Panc1 (cell line): ENCODE measurements at places on chromosomes 1 and 21. TPM values are rescaled to one million over a fixed set of nuclear protein-coding genes. Genes with fewer than 3 reads are reported as not detected.

DNA sequence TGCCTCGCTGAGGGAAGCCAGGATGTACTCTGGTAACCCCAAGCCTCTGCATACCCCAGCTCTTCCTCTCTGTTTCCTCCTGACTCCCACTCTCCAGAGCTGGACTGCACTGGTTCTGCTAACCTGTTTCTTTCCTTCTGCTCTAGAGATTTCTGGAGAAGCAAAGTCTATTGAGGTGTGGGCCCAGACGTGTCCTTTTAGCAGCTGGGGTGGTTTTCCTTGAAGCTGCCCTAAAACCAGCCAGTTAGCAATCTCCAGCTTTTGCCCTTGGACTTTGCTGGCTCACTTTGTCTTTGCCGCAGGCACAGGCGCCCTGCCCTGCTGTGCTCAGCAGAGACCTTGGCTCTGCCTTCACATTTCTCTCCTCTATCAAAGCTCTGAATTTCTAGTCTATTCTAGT is 171.8 kb upstream of the IVNS1ABP start:
- no peak for DNase-seq

GRCh38 chr1:46181343-46182260 is 5.3 kb upstream of the P3R3URF start:
- DNase-seq, result no peak

The CATSPERE gene
- total RNA-seq, result 0.31 TPM

The DYNLT5 gene
- not detected for total RNA-seq

The TENT5C gene
- total RNA-seq, result 8.9 TPM

The LEMD1 gene
- total RNA-seq, result not detected

The BNIPL gene
- 0.46 TPM for total RNA-seq

DNA sequence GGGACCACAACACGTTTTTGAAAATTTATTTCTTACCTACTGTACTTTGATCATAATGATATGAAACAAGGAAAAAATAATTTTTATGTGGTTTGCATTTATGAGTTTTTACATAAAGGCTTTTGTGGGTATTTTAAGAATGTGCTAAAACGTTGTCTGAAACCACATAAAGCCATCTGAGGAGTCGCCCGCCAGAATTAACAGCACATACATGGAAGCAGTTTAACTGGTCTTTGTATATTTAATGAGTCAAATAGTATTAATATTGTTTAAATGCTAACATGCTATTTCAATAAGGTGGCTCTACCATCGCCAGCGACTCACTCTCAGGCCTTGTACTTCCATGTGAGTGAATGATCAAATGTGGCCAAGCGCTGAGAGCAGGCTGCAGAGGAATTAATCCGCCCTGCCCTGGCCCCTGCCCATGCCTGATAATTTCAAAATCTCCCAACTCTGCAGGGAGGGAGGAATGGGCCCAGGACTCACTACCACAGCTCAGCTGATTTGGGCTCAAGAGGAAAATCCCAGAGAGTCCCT is 49.6 kb downstream of the SLC66A1 start:
- DNase-seq, result no peak

The SOX13 gene
- 53.0 TPM for total RNA-seq

The HAO2 gene
- total RNA-seq, result not detected

GRCh38 chr1:205240118-205240517 is 12.4 kb downstream of the TMCC2 start:
- no peak for DNase-seq

DNA sequence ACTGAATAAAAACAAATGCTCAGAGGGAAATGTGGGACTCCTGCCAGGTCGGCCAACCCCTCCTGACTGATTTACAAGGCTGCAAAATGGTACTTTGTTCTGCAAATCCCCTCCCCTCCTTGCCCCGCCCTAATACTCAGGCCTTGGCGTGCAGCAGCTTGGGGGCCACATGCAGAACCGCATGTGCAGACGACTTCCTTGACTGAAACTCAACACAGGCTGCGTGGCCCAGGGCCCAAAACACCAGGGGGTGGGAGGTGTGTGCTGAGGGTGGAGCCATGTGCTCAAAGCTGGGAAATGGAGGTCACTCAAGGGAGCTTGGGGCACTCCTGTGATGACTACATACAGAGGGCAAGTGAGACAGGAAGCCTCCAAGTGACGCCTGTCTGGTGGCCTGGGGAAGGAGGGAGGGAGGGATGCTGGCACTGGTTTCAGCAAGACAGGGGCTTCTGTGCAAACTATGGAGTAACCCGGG is 87.2 kb downstream of the MRPL37 start:
- DNase-seq, result no peak

- no peak for DNase-seq
These were observed 18.2 kb upstream of the CTSK start for GRCh38 chr1:150826299-150826698.

GRCh38 chr1:44119525-44119924 is 904 bp downstream of the KLF17 start:
- DNase-seq, result no peak

The SH2D1B gene
- not detected for total RNA-seq

The GNL2 gene
- total RNA-seq, result 73.4 TPM

The LBR gene
- total RNA-seq, result 58.2 TPM

The OR2T1 gene
- total RNA-seq, result not detected

DNA sequence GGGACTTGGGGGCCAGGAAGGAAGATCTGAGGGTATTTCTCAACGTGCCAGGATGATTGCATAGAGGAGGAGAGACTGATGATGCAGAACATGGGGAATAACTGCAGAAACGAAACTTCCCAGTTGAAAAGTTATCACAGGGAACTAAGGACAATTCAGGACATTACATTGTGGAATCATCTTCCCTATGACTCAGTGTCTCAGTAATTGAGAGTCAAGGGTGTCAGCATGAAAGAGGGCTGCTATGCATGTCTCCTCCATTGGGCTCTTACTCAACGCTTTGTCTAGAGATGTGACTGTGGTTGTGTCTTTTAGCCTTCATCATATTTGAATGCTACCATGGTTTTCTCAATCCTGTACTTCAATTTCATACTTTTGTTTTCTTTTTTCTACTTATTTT is 48.9 kb upstream of the PTGFR start:
- DNase-seq, result no peak

DNA sequence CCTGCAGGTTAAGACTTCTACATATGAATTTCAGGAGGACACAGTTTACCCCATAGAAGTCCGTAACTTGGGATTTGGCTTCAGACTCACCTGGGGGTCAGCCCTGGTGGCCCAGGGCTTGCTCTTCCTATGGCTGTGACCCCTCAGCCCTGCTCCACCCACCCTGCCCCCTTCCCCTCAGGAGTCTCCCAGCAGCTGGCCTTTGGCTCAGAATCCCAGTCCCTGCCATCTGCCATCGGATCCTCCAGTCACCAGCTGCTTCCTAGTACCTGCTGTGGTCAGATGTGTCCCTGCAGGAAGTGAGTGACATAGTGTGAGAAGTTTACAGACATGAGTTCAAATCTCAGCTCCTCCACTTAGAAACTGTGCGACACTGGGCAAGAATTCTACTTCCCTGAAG is 332.6 kb downstream of the NPHP4 start:
- DNase-seq, result no peak

The GPN2 gene
- total RNA-seq, result 41.9 TPM

GRCh38 chr1:109427171-109427467 is 871 bp upstream of the PSMA5 start:
- DNase-seq, result no peak

- no peak for DNase-seq
These were observed 153.5 kb upstream of the COL6A1 start for GRCh38 chr21:45827881-45828579.

GRCh38 chr1:11600836-11601235 is 53.4 kb downstream of the FBXO2 start:
- no peak for DNase-seq

DNA sequence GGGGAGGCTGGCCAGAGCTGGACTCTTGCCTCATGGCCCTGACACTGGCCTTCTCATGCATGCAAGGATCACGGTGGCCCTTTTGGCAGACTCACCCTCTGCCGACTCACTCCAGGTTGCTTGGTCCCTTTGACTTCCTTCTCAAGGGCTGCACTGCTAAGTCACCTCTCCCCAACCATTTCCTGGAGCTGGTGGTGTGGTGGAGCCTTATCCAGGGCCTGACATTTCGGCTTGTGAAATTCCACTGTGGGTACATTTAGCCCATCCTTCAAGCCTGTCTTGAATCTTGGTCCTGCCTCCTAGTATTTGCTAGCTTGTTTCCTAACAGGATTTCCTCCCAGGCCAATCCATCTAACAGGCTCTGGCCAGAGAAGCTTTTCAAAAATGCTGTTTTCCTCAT is 52.6 kb upstream of the JUN start:
- no peak for DNase-seq

GRCh38 chr1:100735244-100735643 is 15.7 kb downstream of the VCAM1 start:
- DNase-seq, result no peak

The KCNA3 gene
- not detected for total RNA-seq

The TMEM52 gene
- total RNA-seq, result 2.5 TPM

The PTP4A2 gene
- 559 TPM for total RNA-seq

DNA sequence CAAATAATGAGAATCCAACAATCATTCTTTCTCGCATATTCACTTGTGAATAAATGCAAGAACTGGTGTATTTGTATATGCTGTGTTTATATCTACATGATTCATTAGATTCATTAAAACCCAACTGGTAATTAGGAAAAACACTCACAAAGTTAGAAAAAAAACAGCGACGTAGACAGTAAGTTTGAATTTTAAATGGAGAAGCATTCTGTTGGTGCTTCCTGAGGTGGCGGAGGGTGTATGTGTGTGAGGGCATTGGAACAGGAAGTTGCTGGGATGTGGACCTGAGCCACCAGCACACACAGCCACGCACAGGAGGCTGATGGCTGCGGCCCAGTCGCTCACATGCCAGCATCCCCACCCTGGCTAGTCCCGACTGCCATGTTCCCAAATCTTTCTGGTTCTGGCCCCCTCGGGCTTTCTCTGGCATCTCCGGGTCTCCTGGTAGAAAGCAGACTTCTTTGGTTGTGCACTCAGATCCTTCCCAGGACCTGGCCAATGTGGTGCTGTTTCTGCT is 121.6 kb upstream of the IRF2BP2 start:
- DNase-seq, result no peak

GRCh38 chr1:213457186-213457585 is 406.1 kb downstream of the RPS6KC1 start:
- DNase-seq, result no peak

DNA sequence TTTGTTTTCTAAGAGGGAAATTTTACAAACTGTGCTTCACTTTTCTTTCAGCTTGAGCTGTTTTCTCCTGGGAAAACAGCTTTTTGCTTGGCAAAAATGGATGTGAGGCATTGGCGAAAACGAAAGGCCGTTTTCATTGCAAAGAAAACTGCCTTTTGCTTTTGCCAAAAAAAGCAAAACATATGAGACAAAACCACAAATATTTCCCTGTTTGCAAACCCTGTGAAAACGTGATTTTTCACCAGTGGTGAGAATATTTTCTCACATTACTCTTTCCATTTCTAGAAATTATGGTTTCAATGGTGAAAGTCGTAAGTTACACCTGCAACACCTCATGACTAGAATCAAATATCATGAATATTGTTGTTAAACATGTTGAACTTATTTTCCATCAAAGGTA is 74.0 kb upstream of the ZBTB18 start:
- DNase-seq, result no peak

GRCh38 chr1:201147396-201148015 is 6.8 kb downstream of the TMEM9 start:
- no peak for DNase-seq

DNA sequence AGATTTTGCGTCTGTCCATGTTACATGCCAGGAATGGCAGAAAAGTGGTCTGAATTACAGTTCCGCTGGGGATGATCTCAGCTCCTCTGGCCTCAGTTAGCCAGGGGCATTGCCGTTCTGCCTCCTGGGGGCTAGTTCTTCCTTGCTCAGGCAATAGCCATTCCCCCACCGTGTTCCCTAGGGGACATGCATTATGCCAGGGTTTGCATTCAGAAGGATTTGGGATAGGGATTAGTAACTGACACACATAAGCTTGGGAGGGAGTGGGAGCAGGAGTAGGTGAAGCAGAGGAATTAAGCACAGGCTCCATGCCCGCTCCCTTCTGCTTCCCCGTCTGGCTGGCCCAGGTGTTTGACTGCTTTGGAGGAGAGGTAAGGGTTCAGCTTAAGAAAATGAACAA is 12.7 kb downstream of the LRRC71 start:
- no peak for DNase-seq

The DAB1 gene
- 0.05 TPM for total RNA-seq

The C4BPA gene
- 0.26 TPM for total RNA-seq

- no peak for DNase-seq
These were observed 5.8 kb downstream of the DCAF8 start for GRCh38 chr1:160256396-160257046.

The WDR3 gene
- total RNA-seq, result 30.7 TPM

The TPR gene
- total RNA-seq, result 115 TPM

The F3 gene
- total RNA-seq, result 2.6 TPM
